Naive thymus-derived CD4-positive, alpha-beta T cell (primary cell): ENCODE measurements at places on chromosomes 6 and 20. TPM values are rescaled to one million over a fixed set of nuclear protein-coding genes. Genes with fewer than 3 reads are reported as not detected.

The DCDC2 gene
- total RNA-seq: not detected in 2 replicates

The CCN6 gene
- not detected for total RNA-seq

The BTNL2 gene
- total RNA-seq: not detected

The GCNT2 gene
- 3.2 TPM for total RNA-seq

GRCh38 chr6:170152989-170153388, 137.9 kb downstream of the DLL1 start:
- no peak for DNase-seq
- H3K4me3 ChIP-seq: no peak overlapping the region
- H3K27me3 ChIP-seq: no peaks in the 10 kb centered on the region
- H3K27ac ChIP-seq: no peak overlapping the region

DNA sequence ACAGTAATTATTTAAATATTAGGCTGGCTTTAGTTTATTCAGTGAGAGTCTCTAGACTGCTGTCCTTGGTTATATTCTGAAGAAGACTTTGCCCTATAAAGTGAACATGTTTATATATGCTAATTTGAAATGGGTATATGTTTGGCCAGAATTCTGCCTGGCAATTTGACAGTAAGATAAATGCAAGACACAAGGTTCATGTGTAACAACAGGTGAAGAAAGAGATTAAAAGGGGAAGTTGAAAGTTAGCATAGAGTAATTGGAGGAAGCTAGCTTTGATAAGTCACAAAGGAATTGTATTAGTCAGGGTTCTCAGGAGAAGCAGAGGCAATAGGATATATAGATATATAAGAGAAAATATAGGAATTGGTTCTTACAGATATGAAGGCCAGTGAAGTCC, 191.4 kb downstream of the CENPW start:
- no peaks in the 10 kb centered on the region for H3K36me3 ChIP-seq
- H3K27ac ChIP-seq: no peak overlapping the region
- DNase-seq: no peak
- no peak overlapping the region for H3K4me3 ChIP-seq
- no peaks in the 10 kb centered on the region for H3K4me1 ChIP-seq

- H3K4me3 ChIP-seq: no peak overlapping the region
- no peak for DNase-seq
- H3K27me3 ChIP-seq: no peaks in the 10 kb centered on the region
- no peaks in the 10 kb centered on the region for H3K36me3 ChIP-seq
- H3K27ac ChIP-seq: no peak overlapping the region
- no peaks in the 10 kb centered on the region for H3K4me1 ChIP-seq
Measured at GRCh38 chr20:14860410-14860814, 523.0 kb upstream of the FLRT3 start.

DNA sequence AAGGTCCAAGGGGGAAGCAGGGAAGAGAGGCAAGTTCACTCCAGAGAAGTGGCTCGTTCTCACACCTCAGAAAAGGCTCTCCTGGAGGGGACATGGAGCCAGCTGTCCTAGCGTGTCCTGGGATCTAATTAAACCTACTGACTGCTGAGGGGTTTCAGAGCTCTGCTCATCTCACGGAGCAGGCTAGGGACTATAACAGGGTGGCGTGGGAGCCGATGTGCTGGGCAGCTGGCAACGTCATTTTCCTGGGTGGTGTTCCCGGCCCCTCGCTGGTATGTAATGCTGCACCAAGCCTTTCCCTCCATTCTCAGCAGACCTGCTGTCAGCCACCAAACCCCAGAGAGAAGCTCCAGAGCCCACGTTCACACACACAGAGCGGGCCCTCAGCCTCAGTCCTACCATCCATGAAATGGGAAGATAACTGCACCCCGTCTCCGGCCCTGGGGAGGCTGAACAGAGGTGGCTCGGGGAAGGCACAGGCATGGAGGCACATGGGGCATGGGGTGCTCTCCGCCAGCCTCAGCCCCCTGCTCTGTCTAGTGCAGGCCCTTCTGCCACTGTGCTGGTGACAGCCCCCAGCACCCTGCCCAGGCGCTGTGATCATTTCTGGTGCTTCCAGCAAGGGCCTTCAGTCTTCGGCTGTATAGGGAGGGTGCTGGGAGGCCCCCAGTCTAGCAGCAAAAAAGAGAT, 1.9 kb downstream of the CST7 start:
- H3K36me3 ChIP-seq: peaks cover 5% of the 10 kb centered on the region
- H3K4me3 ChIP-seq: peak overlapping the region; percentile 66
- no peak for DNase-seq
- no peaks in the 10 kb centered on the region for H3K27me3 ChIP-seq

DNA sequence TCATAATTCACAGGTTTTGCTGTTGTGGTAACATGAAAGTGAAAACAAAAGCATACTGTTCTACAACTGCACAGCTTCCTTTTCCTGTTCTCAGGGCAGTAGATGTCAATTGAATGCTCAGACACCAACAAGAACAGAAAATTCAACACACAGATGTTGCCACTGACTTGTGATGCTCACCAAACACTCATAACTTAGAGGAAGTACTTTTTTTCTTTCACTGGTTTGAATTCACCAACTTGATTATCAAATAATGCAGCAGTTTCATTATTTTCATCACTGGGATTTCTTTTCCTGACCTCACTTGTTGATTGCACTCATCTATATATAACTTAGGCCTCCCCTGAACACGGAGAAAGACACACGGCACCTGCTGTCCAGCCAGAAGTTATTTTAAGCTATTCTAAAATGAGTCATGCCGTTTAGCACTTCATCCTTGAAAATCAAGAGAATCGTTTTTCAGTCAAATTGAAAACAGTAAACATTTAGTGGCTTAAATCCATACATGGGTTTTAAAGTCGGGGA, 949 bp downstream of the TXLNB start:
- H3K27me3 ChIP-seq: no peaks in the 10 kb centered on the region
- H3K4me1 ChIP-seq: peaks cover 33% of the 10 kb centered on the region
- H3K4me3 ChIP-seq: peak overlapping the region; percentile 37
- no peaks in the 10 kb centered on the region for H3K36me3 ChIP-seq

- peak within 1 kb of the TSS; percentile 50 for H3K27ac ChIP-seq
- peaks cover 5% of the 10 kb centered on the region for H3K4me1 ChIP-seq
- no peaks in the 10 kb centered on the region for H3K36me3 ChIP-seq
- DNase-seq: peak; percentile 37
Measured at GRCh38 chr20:37345339-37346235, at the start of gene SRC. TSS of gene SRC (plus strand) at chr20:37346140. CDS start at chr20:37384154, 38,014 bp downstream.

GRCh38 chr6:77106992-77107391, 356.3 kb downstream of the HTR1B start:
- no peak overlapping the region for H3K27ac ChIP-seq
- no peaks in the 10 kb centered on the region for H3K27me3 ChIP-seq
- H3K36me3 ChIP-seq: no peaks in the 10 kb centered on the region
- H3K4me3 ChIP-seq: no peak overlapping the region

DNA sequence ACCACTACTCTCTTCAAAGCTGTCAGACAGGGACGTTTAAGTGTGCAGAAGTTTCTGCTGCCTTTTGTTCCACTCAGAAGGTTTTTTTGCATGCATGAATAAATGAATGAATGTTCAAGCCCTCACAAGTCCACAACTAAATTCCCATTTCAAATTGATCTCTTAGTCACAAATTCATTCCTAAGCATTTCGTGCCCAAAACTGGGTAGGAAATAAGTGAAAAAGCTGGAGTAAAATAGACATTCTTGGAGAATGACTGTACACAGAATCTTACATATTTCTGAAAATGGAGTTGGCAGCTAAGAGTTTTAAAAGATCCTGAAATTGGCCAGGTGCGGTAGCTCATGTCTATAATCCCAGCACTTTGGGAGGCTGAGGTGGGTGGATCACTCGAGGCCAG, 117.6 kb downstream of the PERP start:
- H3K36me3 ChIP-seq: no peaks in the 10 kb centered on the region
- H3K27me3 ChIP-seq: no peaks in the 10 kb centered on the region
- no peak overlapping the region for H3K4me3 ChIP-seq
- H3K4me1 ChIP-seq: no peaks in the 10 kb centered on the region
- no peak overlapping the region for H3K27ac ChIP-seq
- no peak for DNase-seq

- no peaks in the 10 kb centered on the region for H3K36me3 ChIP-seq
- no peak overlapping the region for H3K27ac ChIP-seq
- H3K4me3 ChIP-seq: no peak overlapping the region
- DNase-seq: no peak
- H3K27me3 ChIP-seq: no peaks in the 10 kb centered on the region
- no peaks in the 10 kb centered on the region for H3K4me1 ChIP-seq
Measured at GRCh38 chr6:77633471-77633870, 19.4 kb upstream of the MEI4 start.

- H3K4me1 ChIP-seq: peaks cover 65% of the 10 kb centered on the region
- H3K4me3 ChIP-seq: peak overlapping the region; percentile 25
- H3K36me3 ChIP-seq: peaks cover 17% of the 10 kb centered on the region
- no peaks in the 10 kb centered on the region for H3K27me3 ChIP-seq
Measured at GRCh38 chr6:490251-491037, 98.9 kb downstream of the IRF4 start.

- H3K4me3 ChIP-seq: no peak overlapping the region
- H3K4me1 ChIP-seq: no peaks in the 10 kb centered on the region
- H3K27me3 ChIP-seq: no peaks in the 10 kb centered on the region
- H3K36me3 ChIP-seq: no peaks in the 10 kb centered on the region
- no peak for DNase-seq
Measured at GRCh38 chr6:55776113-55776512, 99.3 kb downstream of the BMP5 start.

DNA sequence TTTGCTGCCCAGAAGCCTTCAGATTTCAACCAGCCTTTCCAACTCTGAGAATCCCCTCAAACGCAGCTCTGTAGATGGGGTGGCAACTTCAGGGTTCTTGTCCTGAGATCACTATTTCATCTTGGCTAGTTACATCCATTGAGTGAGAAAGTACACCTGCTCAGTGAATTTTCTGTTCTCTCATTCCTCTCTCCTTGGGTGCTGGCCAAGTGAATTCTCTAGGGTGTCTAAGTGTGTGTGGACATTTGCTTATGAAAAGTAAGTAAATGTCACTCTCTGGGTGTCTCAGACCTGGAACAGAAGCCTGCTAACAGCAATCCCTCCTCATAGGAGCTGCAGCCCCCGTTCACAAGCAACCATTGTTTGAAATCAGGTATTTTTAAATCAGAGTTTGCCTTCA, 3.8 kb downstream of the RIN2 start:
- no peaks in the 10 kb centered on the region for H3K27me3 ChIP-seq
- no peak overlapping the region for H3K4me3 ChIP-seq
- H3K4me1 ChIP-seq: no peaks in the 10 kb centered on the region
- no peak overlapping the region for H3K27ac ChIP-seq

DNA sequence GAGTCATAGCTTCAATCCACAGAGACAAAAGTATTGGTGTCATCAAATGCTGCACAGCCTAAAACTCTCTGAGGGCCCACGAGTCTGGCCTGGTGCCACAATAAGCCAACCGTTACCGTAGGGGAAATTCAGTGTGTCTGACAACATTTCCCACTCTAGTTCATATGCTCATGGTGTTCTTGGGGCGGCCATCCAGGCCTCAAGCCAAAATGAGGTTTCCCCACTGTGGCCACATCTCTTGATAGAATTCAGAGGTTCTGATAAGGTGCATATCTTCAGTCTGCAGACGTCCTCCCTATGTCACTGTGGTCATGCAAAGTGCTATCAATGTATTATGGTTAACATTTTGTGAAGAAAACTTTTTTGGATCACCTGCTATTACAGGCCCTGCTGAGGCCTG, 627.7 kb downstream of the QKI start:
- H3K4me1 ChIP-seq: no peaks in the 10 kb centered on the region
- no peaks in the 10 kb centered on the region for H3K27me3 ChIP-seq
- H3K27ac ChIP-seq: no peak overlapping the region
- no peak overlapping the region for H3K4me3 ChIP-seq
- no peak for DNase-seq

- no peak overlapping the region for H3K27ac ChIP-seq
- no peak overlapping the region for H3K4me3 ChIP-seq
- H3K27me3 ChIP-seq: peaks cover 4% of the 10 kb centered on the region
Measured at GRCh38 chr6:50826803-50827202, 8.1 kb downstream of the TFAP2B start.

- H3K27me3 ChIP-seq: no peaks in the 10 kb centered on the region
- peaks cover 33% of the 10 kb centered on the region for H3K4me1 ChIP-seq
- no peak overlapping the region for H3K4me3 ChIP-seq
- DNase-seq: no peak
Measured at GRCh38 chr6:42431356-42431755, 20.4 kb downstream of the TRERF1 start.

DNA sequence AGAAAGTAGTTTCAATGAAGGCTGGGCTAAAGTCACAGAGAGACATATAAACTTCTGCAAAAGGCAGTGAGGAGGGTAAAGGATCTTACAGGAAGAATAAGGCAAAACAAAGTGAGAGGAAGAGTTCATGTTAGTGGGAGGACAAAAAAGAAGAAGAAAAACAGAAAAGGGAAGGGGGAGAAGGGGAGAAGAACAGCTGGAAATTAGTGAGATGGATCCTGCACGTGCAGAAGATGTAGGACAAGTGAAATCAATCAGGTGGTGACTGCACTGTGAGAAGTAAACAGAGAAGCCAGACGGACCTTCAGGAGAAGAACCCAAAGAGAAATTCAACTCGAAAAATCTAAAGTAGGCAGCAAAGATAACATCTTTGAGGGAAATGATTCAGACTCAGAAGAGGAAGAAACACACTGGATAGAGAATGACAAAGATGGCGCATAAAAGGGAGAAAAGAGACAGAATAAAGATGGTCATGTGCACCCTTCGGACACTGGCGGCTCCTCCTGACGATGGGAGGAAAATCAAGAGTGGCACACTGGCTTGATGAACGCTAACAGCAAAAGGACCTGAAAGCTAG, 105.9 kb downstream of the MYB start:
- no peaks in the 10 kb centered on the region for H3K27me3 ChIP-seq
- no peaks in the 10 kb centered on the region for H3K4me1 ChIP-seq
- DNase-seq: no peak
- H3K27ac ChIP-seq: no peak overlapping the region

DNA sequence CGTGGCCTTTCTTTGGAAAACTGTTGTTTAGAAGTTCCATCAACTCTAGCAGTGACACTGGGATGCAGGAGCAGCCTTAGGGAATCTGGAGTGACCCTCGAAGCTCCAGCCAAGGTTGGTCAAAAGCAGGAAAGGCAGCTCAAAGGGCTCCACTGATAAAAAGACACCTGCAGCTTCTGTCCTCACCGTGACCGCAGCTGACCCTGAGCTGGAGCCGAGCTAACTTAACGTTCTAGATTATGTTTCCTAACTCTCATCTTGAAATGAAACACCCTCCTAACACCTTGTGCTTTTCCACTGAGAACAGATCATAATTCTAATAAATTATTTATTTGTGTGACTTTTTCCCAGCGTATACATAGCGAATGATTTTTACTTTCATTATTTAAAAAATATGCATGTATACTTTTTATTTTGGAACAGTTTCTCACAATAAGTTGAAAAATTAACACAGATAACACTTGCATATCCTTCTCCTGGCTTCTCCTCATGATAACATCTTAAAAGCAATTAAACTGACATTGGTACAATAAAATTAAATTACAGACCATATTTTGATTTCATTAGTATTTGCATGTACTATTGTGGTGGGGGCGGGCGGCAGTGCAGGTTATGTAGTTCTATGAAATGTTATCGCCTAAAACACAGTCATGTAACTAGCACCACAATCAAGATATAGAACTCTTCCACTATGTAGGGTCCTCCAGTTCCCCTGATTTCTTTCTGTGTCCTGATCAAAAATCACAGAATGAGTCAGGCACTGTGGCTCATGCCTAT, 116.1 kb downstream of the MOXD1 start:
- no peak for DNase-seq
- no peak overlapping the region for H3K4me3 ChIP-seq
- no peaks in the 10 kb centered on the region for H3K36me3 ChIP-seq
- H3K4me1 ChIP-seq: no peaks in the 10 kb centered on the region

GRCh38 chr6:26170951-26171841, 84.0 kb downstream of the HFE start:
- peaks cover 24% of the 10 kb centered on the region for H3K4me1 ChIP-seq
- H3K36me3 ChIP-seq: peaks cover 8% of the 10 kb centered on the region
- H3K4me3 ChIP-seq: peak overlapping the region; percentile 78
